ENCODE measurements at places on chromosomes 2 and 18.

- DNase-seq: peak; percentile 28
Observed at GRCh38 chr2:29129586-29130281, 14.5 kb downstream of the CLIP4 start.

DNA sequence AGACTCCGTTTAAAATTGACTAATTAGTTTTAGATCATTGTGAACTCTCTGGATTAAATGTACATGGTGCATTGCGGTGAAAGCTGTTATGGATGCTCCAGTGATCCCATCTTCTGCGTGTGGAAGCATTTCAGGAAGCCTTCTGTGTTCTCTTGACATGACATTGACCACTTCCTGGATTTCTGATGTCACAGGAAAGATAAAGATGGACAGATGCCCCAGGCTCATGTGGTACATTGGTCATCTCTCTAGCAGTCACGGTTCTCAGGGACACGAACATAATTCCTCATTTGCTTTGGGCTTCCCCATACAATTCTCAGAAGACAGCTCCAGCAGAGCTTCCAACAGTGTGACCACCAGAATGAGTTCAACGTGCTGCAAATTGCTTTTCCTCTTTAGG is 26.9 kb downstream of the AGAP1 start:
- DNase-seq: no peak

GRCh38 chr2:164479460-164479859 is 141.8 kb downstream of the GRB14 start:
- DNase-seq: peak; percentile 32

DNA sequence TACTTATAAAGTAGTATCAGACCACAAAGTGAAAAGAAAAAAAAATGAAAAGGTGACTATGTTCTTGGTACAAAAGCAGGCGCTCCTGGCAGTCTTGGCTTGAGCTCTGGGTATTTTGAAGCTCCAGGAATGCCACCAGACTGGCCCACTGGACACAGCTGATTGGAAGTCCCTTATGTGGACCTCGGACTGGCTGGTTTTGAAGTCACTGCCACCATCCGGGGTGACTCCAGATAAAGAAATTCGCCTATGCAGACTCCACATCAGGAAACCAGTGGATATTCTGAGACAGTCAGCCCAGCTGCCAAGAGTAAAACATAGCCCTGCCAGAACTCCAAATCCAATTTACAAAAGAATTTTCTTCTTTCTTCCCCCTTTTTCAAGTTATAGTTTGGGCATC is 28.0 kb downstream of the ACKR3 start:
- no peak for DNase-seq

GRCh38 chr2:149164296-149164695 is 125.8 kb downstream of the LYPD6B start:
- no peak for DNase-seq

- DNase-seq: no peak
Observed at GRCh38 chr2:112728378-112729175, 7.8 kb downstream of the NT5DC4 start.

DNA sequence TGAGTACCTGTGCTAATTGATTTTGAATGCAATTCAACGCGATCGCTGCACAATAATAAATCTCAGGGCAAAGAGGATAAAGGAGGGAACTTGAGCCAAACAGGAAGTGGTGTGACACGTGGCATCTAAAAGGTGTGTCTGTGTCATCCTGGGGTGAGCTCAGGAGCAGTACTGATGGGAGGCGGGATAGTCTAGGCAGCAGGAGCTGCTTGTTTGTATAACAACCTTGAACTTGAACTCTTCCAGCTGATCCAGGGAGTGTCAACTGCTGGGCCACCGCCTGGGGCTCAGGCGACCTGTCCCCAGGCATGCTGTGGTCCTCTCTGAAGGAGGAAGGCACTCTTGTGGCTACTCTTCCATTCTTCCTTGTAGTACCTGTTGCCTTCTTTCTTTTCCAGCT is 61.2 kb downstream of the BOD1L2 start:
- DNase-seq: no peak

- DNase-seq: no peak
Observed at GRCh38 chr18:34746614-34747013, 36.5 kb downstream of the DTNA start.

- no peak for DNase-seq
Observed at GRCh38 chr2:189952536-189953109, 109.9 kb downstream of the MSTN start.

GRCh38 chr2:129611471-129611870 is 368.0 kb upstream of the RAB6C start:
- no peak for DNase-seq

GRCh38 chr18:72542984-72543356 is 1.2 kb downstream of the CBLN2 start:
- DNase-seq: no peak

DNA sequence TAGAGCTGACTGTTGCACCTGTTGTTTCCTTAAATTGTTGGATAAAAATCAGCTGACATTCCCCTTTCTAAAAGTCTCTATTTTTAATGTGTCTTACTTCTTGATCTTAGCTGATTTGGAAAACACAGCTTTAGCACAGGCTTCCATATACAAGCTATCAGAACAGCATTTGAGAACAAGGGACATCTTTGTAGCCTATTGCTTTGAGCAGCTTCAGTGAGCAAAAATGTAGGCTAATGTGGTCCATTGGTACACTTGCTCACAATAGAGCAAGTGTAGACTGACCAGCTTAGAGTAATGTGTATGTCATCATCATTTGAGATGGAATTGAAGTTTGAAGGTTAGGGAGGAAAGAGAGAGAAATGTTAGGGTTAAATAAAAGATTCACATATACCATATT is 7.0 kb downstream of the INPP1 start:
- DNase-seq: no peak

DNA sequence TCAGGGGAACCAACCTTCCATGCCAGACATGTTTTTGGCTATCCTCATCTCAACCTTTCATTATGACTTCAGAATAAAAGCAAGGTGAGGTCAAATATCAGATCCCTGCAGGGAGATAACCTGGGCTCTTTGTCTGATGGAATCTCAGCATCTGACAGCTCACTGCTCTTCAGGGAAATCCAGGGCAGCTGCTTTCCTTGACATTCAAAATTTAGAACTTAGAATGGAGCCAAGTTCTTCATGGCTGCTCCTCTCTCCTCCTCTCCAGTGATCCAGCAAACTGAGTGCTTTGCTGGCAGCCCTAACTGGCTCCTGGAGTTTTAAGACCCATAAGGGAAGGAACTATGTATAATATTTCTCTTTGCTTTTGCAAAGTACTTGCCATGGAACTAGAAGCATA is 716.3 kb downstream of the TSN start:
- DNase-seq: no peak

DNA sequence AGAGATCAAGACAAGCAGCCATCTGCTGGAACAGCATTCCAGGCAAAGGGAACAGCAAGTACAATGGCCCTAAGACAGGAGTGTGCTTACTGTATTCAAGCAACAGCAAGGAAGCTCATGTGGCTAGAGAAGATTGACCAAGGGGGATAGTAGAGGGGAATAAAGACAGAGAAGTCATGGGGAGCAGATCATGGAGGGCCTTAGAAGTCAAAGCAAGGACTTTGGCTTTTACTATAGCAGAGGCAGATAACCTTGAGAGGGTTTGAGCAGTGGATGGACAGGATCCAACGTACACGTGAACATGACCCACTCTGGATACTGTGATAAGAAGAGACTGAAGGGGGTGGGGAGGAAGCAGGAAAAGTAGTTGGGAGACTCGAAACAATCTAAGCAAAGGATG is 26.9 kb downstream of the SP5 start:
- DNase-seq: no peak

DNA sequence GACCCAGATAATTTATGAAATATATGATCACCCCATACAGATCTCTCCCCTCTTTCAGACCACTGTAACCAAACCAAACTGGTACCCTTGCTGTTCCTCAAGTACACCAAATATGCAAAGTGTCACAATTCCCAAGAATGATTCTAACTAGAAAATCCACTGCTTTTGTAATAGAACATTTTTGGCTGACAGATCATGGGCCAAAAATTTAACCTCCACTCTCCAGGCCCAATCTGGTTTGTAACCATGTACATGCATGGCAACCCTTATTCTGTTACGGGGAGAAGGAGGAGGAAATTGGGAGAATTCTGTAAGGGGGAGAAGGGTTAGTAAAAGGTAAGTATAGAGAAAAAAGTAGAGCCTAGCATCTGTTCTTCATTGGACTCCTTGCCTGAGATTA is 62.0 kb downstream of the IKZF2 start:
- peak; percentile 10 for DNase-seq

- DNase-seq: no peak
Observed at GRCh38 chr2:6934345-6934744, 17.1 kb downstream of the RNF144A start.

DNA sequence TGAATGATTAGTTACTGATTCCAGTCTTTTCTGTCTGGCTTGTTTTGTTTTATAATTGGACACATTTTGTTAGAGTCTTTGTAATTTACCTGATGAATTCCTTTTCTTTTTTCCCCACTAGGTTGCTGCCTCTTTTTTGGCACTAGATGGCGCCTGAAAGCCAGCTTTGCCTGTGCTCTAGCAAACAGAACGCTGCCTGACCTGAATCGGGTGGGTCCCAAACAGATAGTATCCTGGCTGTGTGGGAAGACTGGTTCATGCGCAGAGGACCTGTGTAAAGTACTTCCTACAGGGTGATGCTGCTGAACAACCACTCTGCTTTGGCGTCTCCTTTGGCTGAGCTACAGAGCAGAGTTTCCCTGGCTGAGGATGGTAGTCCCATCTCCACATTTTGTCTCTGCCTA is 288.2 kb downstream of the IKZF2 start:
- DNase-seq: peak; percentile 45

- no peak for DNase-seq
Observed at GRCh38 chr2:135903650-135904049, 27.4 kb upstream of the MCM6 start.

GRCh38 chr2:132726155-132726554 is 56.1 kb upstream of the LYPD1 start:
- DNase-seq: no peak

DNA sequence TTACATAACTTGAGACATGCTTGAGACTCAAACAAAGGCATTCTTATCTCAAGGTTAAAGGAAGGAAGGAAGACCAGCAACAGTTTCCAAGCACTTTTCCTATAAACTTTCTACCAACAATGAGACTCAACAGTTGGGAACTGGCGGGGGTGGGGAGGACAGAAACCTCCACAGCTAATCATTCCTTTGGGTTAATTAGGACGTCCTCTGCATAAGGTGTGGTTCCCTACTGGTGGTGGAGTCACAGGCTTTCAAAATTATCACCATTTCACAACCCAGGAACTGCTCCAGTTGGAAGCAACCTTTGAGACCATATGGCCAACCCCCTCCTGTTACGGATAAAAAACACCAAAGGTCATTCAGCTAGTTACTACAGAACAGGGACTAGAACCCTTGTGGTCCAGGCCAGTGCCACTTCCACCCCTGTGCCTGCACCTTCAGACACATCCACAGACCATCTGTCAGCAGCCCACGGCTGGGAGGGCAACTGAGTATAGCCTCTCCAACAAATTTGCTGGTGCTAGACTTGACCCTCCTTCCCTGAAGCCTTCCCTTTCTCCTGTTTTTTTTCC is 30.1 kb upstream of the ATL2 start:
- DNase-seq: no peak

GRCh38 chr2:20456116-20456571 is 9.3 kb downstream of the RHOB start:
- DNase-seq: no peak

DNA sequence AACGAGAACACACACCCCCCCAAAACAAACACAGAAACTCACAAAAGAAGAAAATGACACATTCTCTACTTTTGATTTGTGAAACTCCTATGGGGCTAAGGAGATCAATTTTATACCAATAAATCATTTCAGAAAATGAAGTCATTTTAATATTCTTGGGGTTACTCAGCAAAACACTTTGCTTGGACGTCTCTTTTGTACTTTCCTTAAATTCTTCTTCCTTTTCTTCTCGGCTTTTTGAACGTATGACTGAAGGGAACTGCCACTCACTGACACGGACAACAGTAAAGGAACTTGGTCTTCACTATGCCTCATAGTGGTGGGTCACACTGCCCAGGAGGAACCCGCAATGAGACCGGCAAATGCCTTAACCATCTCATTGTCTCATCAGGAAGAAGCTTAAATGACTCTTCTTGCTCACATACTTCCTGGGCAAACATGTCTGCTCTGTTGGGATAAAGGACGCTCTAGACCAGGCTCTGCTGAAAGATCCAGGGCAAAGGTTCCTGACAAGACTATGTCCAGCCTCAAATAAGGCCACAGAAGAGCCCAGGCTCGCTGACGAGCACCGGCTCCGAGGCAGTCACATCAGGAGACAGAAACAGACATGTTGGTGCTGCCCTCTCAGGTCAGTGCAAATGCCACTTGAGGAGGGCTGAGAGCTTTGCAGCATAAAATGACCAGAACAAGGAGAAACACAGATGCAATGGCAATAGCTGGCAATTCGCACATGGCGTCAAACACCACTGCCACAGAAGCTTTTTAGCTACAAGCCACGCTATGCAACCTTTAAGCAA is 205.5 kb downstream of the TGIF1 start:
- DNase-seq: no peak

- DNase-seq: no peak
Observed at GRCh38 chr18:75775121-75775520, 347.6 kb upstream of the SMIM21 start.

GRCh38 chr2:211996857-211997256 is 541.7 kb downstream of the ERBB4 start:
- DNase-seq: no peak

- no peak for DNase-seq
Observed at GRCh38 chr2:227464361-227464760, 7.6 kb upstream of the AGFG1 start.

DNA sequence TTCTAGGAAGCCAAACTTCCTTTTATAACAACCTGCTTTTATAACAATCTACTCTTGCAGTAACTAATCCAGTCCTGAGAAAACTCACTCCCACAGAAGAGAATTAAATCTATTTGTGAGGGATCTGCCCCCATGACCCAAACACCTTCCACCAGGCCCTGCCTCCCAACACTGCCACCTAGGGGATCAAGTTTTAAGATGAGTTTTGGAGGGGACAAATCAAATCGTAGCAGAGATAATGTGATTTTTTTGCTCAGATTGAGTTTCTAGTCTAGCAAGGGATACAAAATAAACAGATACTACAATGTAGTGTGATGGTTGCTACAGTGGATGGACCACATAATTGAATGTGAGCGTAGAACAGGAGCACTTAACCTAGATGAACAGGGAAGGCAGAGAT is 52.2 kb downstream of the NCOA1 start:
- DNase-seq: no peak

DNA sequence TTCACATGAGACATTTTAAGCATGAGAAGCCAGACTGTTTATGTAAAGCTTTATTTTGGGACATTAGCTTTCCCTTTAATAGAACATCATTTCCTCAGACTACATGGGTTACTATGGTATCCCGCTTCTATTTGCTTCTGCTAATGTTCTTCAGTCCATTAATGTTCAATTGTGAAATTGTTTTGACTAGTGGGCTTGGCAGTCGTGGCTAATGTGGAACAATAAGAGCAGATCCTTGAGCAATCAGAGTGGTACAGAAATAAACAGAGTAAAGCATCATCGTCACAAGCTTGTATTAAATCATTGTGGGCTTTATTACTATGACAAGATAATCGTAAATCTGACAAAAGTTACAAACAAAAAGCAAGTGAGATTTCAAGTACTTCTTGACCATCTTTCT is 60.2 kb downstream of the PDE1A start:
- DNase-seq: peak; percentile 71

- DNase-seq: no peak
Observed at GRCh38 chr2:233124421-233125080, 64.4 kb downstream of the INPP5D start.

- no peak for DNase-seq
Observed at GRCh38 chr18:7908681-7909299, 341.7 kb downstream of the PTPRM start.

Data from LHCN-M2 (cell line).